ENCODE measurements at places on chromosomes 3 and 15.

GRCh38 chr15:79185199-79185598, 94.6 kb upstream of the RASGRF1 start:
- DNase-seq, result no peak

DNA sequence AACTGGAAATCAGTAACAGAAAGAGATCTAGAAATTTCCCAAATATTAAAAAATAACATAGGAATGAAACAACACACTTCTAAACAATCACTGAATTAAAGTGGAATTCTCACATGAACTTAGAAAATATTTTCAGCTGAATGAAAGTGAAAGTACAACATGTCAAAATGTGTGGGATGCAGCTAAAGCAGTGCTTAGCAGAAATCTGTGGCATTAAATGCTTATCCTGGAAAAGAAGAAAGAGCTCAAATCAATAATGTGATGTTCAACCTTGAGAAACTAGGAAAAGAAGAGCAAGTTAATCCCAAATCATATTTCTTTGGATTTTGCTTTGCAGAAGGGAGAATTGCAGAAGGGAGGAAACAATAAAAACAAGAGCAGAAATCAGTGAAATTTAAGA, 98.2 kb upstream of the NR2E3 start:
- DNase-seq, result no peak

DNA sequence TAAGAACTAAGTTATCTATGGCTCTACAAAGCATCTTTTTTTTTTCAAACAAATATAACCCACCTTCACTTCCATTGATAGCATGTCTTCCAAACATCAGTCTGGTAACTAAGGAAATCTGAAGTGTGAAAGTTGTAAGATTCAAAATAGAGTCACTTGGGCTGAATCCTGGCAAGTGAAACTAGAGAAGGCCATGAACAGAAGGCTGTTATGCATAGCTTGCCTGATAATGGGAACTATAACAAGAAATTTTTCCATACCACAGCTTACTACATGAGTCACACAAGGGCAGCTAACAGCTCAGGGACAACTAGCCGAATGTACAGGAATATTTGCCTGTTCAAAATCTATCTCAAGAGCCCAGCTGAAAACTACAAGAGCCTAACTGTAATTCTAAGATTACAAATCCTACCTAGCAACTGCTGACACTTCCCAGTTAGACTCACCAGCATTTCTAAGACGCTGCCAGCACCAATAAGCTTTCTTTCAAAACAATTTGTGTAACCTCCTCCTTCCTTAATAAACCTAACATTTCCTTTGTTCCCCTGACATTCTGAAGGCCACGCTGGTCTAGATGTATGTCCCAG, 1066.5 kb downstream of the PLOD2 start:
- peak; percentile 5 for DNase-seq

DNA sequence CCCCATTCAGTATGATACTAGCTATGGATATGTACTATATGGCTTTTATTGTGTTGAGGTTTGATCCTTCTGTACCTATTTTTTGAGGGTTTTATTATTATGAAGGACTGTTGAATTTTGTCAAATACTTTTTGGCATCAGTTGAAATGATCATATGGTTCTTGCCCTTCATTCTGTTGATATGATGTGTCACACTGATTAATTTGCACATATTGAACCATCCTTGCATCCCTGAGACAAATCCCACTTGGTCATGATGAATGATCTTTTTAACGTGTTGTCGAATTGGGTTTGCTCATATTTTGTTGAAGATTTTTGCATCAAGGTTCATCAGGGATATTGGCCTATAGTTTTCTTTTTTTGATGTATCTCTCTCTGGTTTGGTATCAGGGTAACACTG, 61.0 kb downstream of the RASA2 start:
- no peak for DNase-seq

DNA sequence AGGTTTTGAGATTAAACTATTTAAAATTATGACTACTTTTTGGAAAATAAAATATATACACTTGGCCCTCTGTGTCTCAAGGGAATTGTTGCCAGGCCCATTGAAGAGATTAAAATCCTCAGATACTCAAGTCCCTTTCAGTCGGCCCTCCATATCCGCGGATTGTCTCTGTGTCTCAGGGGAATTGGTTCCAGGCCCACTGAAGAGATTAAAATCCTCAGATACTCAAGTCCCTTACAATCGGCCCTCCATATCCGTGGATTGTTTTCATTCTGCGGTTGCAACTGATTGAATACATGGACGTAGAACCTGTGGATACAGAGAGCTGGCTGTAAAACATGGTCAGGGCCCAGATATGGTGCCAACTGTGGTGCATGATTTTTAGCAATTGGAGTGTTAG, 15.7 kb upstream of the LRCH3 start:
- no peak for DNase-seq

Measured in right kidney (tissue), 9 donors.